ENCODE measurements at places on chromosomes 2 and 18.

DNA sequence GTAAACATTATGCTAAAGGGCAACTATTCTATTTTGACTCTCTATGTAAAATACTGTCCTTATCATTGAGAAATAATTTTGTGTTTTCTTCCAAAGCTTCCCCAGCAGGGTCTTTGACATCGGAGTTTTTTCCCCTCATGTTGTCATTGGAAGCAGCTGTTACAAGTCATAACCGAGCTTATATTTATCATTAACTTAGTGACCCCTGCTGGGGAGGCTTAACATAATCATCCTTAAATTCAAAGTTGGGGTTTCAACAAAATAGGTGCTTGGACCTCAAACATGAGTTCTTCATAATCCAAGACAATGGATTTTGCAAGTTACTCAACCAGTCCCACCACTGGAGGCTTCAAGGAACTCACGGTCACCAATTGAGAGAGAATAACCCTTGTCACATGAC lies 330.9 kb downstream of the DCC start:
- no peak for DNase-seq

DNA sequence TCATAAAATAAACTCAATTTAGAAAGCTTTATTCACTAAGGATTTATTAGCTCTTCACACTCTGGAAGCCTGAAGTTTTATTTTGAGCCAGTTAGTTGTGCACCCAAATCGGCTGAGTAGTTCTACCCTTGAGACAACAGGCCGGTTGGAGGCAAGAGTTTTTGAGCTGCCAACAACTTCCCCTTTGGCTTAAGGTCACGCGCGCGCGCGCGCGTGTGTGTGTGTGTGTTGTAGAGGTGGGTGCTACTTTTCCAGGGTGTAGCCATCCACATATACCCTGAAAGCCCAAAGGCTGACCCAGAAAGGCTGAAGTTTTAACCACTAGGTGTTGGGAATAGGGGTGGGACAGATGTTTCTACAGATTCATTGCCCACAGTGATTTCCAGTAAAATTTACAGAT lies 150.2 kb upstream of the LHCGR start:
- DNase-seq, result no peak

DNA sequence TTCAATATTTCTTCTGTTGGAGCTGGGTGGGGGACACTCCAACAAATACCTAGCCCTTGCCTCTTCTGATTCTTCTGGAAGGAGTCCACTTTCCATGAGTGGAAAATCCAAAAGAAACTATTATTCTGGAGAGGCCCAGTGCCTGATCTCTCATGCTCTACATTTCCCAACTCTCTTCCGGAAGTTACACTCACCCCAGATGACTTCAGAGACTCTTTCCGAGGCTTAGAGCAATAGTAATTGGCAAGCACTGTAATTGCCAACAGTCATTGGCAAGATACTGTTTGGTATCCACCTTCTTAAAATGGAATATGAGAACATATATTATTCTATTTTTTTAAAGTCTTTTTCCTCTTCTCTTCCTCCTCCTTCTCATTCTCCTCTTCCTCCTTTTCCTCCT lies 60.5 kb upstream of the CYRIA start:
- DNase-seq, result no peak

GRCh38 chr2:108220191-108220590 lies 19.6 kb upstream of the SULT1C3 start:
- DNase-seq, result no peak

- DNase-seq, result no peak
Measured at GRCh38 chr18:56505971-56506370, 132.4 kb downstream of the TXNL1 start.

DNA sequence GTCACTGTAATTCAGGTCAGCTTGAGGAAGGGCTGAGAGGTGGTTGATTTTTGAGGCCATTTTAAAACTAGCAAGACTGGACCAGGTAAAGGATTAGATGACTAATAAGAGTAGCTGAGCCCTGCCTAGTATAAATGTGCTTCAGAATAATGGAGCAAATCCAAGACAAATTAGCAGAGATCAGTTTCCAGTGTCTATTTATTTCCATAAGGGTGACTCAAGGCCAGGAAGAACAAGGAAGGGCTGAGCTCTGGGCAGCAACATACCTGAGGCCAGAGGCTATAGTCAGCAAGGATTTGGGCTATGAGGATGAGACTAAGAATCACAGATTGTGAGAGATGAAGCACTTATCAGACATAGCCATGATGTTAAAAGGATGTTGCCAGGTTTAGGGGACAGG lies 339.0 kb upstream of the LRRTM1 start:
- no peak for DNase-seq

DNA sequence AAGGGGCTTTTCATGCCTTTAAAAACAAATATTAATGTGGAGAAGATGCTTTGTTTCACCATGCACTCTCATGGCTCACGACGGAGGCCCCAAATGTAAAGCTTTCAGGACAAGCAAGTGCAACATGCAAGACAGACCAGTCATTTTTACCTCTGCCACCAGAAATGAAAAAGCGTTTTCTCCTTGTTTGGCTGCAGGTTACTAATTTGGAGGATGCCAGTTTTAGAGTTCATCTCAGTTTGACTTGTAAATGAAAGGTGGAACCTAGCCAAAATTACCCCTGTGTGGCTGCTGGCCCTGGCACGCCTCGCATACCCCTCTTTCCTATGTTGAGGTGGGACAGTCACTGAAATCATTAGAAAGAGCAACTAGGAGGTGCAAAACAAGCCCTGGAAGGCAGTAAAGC lies 138.6 kb downstream of the BCL2 start:
- DNase-seq, result no peak

- no peak for DNase-seq
Measured at GRCh38 chr2:24272907-24273306, 87.4 kb downstream of the ITSN2 start.

- peak; percentile 78 for DNase-seq
Measured at GRCh38 chr2:144510294-144510991, 9.5 kb downstream of the ZEB2 start.

- no peak for DNase-seq
Measured at GRCh38 chr2:187962538-187962937, 329.1 kb upstream of the GULP1 start.

GRCh38 chr2:68800027-68800401 lies 65.4 kb downstream of the ARHGAP25 start:
- DNase-seq, result no peak

GRCh38 chr2:54285451-54285850 lies 29.4 kb upstream of the TSPYL6 start:
- DNase-seq, result no peak

All from H9 (cell line).